ENCODE measurements at places on chromosomes 11 and 22. TPM values are rescaled to one million over a fixed set of nuclear protein-coding genes. Genes with fewer than 3 reads are reported as not detected.

TPBGL gene
- 0.01 TPM for polyA plus RNA-seq

OR51A4 gene
- polyA plus RNA-seq = not detected

CEP126 gene
- 0.76 TPM for polyA plus RNA-seq

MRGPRF gene
- 0.08 TPM for polyA plus RNA-seq

HEPN1 gene
- polyA plus RNA-seq = not detected

MMP11 gene
- 0.26 TPM for polyA plus RNA-seq

UPK2 gene
- 0.74 TPM for polyA plus RNA-seq

RAG2 gene
- polyA plus RNA-seq = not detected

Data from mammary epithelial cell (primary cell).